ENCODE measurements at places on chromosomes 2 and 18.

- DNase-seq: no peak
Measured at GRCh38 chr18:64259871-64260270, 111.0 kb upstream of the LINC00305 start.

GRCh38 chr2:16700551-16701259 is 35.1 kb upstream of the CYRIA start:
- DNase-seq: no peak

GRCh38 chr2:60806988-60807681 is 51.1 kb downstream of the PAPOLG start:
- peak; percentile 35 for DNase-seq

DNA sequence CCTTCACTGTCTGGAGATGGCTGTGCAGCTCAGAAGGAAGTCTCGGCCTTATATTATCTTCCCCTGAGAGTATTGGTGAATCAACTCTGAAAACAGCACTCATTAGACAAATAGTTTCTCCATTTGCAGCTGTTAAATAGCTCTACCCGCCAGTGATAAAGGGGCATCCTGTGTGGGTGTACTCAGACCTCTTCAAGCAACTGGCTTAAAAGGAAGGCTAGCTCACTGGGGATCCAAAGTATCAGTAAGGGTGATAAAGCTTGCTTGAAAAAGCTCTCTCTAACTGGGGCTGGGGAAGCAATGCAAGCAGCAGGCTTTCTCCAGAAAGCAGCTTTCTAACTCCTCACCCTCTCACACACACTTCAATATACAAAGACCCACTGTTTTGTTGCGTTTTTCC is 64.9 kb upstream of the PSMD14 start:
- DNase-seq: no peak

- no peak for DNase-seq
Measured at GRCh38 chr18:77255426-77256105, 5.9 kb downstream of the GALR1 start.
